Stimulated activated CD4-positive, alpha-beta T cell treated with anti-CD3 and anti-CD28 coated beads, Interleukin-15, amount 100 ng/mL, for 1 hour (primary cell): ENCODE measurements at places on chromosomes 2 and 18.
A peak's percentile ranks its signal among the peaks of the same experiment; 100 is the strongest.

DNA sequence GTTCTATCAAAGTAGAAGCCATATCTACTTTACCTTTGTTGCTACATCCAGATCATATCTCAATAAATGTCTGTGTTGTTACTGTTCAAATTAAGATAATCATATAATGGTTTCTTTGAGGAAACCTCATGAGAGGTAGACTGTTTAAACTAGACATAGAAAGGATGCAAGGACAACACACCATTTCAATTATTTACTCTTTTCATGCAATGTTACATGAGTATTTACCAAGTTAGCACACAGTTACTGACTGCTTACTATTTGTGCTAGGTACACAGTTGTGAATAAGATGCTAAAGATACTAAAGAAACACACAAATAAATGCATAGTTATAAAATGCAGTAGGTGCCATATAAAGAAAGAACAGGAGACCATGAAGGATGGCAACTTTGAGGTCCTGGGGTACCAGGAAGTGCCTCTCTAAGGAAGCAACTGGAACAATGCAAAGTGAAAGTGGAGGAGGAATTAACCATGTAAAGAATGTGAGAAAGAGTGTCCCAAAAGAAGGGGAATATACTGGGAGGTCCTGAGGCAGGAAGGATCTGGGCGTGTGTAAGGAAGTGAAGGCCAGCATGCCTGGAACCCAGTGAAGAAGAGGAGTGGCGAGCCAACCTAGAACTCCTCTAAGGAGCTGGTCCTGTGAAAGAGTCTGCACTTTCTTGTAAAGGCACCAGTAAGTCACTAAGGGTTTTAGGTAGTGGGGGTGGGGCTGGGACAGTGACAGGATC, 39.4 kb downstream of the RBMS1 start:
- no peak for DNase-seq

- DNase-seq = no peak
These were observed 114.9 kb downstream of the GALNT13 start for GRCh38 chr2:153986488-153987229.

DNA sequence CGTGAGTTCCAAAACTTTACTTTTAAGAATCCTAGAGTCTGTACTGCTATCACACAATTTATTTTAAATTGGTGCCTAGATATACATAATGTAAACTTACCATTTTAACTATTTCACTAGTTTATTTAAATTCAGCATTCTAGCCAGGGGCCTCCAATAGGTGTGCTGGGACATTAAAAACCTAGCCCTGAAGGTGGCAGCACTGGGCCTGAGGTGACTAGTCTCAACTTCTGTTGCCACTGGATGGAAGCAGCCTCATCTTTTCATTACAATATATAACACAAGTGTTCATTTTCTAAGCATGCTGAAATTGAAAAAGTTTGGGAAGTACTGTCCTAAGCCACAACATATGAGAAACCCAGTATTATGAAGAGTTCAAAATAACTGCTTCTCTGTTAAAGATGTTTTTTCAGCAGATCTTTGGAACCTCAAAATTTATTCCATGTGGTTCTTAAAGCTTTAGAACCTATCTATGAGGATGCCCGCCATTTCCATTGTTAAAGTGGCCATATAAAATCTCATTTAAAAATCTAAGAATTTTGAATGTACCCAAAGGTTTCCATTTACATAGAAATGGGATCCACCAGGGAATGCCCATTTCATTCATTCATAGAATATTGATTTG, 2.9 kb upstream of the RBBP8 start:
- DNase-seq = peak; percentile 53

DNA sequence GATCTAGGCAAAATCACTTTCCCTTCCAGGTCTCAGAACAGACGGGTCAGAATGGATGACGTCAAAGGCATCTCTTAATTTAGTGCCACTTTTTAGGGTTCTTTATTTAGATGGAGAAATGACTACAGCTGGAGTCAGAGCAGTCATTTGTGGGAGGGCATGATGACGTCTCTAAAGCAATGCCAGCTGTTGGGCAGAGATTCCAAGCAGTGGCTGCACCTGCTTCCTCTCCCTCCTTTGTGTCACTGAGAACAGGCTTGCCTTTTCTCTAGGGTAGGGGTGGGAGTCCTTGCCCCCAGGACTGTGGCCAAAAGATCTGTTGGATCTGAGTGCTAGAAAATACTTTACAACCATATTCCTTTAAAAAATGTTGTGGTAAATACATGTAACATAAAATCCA, 28.7 kb upstream of the SKOR2 start:
- DNase-seq = no peak

DNA sequence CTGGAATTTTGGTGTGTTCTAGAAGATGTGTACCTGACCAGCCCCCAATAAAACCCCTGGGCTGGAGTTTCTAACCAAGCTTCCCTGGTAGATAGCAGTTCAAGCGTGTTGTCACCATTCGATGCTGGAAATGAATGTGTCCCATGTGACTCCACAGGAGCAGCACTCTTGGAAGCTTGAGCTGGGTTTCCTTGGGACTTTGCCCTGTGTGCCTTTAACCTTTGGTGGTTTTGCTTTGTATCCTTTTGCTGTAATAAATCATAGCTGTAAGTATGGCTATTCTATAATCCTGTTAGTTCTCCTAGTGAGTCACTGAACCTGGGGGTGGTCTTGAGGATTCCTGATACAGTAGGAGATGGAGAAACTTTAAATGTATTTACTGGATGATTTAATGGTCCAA, 65.2 kb downstream of the KLHL14 start:
- no peak for DNase-seq

DNA sequence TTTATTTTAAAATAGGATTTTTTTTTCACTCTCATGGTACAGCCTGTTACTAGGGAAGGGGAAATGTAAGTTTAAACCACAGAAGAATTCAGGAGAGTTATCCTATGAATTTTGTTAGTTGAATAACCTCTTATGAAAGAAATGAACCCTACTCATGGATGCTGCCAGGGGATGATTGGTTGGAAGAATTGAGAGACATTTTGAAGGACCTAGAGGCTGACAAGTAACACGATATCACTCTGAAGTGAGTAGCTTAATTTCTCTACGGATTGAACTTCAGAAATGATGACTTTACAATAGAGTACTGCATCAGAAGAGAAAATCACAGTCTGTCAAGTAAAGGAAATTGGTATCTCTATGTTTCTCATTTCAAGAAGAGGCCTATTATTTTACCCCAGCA, 1346.2 kb downstream of the SUCLG1 start:
- no peak for DNase-seq

DNA sequence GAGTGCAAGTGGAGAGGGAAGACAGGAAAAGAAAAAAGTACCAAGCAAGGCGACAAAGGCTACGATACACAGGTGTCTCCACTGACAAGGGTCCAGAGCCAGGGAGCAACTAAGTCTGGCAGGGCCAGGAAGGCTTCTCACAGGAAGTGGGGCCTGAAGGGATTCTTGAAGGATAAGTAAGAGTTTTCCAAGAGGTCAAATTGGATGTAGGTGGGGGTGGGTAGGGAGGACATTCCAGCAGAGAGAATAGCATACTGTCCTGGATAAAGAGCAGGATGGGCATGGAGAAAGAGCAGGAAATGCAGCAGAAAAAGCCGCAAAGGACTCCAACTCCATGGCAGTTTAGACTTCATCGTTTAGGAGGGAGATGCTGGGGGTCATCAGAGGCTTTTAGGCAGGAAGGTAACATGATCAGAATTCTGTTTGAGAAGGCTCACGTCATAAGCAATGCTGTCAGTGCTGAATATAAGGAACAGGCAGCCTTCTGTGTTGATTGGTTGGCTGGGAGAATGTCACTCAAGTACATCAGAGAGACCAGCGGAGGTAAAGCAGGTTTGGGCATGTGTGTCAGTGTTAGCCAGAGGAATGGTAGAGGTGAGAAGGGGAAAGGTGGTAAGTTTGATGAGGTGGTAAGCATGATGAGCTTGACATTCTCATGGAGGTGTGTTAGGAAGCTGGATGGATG, 35.1 kb downstream of the ARHGAP25 start:
- DNase-seq = no peak

GRCh38 chr18:10558967-10559298, 33.1 kb downstream of the NAPG start:
- no peak for DNase-seq

DNA sequence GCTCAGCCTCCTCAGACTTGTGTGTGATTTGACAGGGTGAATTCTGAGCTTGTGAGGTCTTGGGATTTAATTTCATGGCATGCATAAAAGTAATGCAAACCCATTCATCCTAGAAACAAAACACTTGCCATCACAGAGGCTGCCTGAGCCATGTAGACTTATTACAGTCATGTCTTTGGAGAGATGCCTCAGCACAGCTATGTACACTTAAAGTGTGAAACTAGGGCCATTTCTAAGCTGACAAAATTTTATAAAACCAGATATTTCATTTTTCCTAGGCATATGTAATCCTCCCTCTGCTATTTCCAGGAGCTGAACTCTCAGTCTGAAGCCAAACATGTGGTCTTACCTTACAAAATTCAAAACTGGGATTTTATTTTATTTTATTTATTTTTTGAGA, 322.2 kb upstream of the SPHKAP start:
- DNase-seq = no peak

GRCh38 chr2:224401641-224402342, at the start of gene FAM124B:
Gene FAM124B, minus strand, starts transcription at chr2:224402107. Its CDS starts 339 bp downstream, at chr2:224401768.
- DNase-seq = peak; percentile 5

- no peak for DNase-seq
These were observed 133.8 kb downstream of the MAIP1 start for GRCh38 chr2:200089040-200089755.

- DNase-seq = no peak
These were observed 33.7 kb upstream of the STAT4 start for GRCh38 chr2:191184457-191184856.

GRCh38 chr2:23518481-23519333, 133.7 kb downstream of the KLHL29 start:
- no peak for DNase-seq

DNA sequence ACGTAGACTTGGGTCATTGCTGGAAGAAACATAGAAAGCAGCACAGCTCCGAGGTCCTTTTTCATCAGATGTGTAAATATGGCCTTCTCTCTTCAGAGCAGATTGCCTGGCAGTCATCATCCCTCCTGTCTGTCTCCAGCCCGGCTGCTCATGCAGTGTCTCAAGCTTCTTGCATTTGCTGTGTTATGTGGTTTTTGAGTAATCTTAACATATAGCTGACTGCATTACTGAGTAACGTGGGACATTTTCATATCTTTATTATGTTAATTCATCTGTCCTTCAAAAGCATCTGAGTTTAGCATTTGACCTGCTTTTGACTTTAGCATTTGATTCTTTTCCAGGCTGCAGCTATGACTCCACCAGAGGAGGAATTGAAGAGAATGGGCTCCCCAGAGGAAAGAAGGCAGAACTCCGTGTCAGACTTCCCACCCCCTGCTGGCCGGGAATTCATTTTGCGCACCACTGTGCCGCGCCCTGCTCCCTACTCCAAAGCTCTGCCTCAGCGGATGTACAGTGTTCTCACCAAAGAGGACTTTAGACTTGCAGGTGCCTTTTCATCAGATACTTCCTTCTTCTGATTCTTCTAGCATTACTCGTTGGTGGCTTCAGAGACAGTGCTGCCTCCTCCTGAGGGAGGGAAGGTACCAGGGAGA, 116.2 kb downstream of the RAB3GAP1 start:
- no peak for DNase-seq

DNA sequence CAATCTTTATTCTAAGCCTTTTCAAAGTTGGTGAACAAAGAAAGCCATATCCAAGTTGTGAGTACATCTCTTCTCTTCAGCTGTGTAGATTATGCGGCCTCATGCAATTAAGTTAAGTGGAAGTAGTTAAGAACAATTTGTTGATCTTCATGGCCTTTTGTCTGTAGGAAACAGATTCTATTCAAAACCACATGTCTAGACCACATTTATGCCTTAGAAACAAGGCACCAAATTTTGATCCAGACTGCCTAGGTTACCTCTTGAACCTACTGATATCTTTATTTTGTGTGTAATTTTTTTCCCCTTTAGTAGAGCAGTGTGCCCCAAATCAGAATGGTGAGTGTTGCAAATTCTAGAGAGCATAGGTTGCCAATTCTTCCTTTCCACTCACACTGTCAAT, 101.6 kb upstream of the CERS6 start:
- no peak for DNase-seq

- no peak for DNase-seq
These were observed 151.1 kb upstream of the NT5C1B start for GRCh38 chr2:18740474-18740881.

DNA sequence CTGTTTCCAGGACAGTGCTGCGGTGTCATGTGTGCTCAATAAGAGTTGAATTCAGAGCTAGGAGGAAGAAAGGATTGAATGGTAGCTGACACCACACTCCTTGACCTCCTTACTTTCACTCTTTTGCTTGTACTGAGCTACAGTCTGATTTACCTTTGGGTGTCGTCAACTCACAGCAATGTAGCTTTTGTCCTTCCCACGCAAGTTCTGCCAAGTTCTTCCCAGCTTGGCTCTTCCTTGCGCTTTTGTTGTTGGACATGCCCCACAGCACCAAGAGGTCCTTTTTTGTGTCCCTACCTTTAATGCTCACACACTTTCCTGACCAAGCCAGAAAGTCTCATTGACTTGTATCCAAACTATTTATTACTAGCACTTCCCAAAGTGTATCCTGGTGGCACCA, 38.3 kb upstream of the ITGB6 start:
- no peak for DNase-seq

DNA sequence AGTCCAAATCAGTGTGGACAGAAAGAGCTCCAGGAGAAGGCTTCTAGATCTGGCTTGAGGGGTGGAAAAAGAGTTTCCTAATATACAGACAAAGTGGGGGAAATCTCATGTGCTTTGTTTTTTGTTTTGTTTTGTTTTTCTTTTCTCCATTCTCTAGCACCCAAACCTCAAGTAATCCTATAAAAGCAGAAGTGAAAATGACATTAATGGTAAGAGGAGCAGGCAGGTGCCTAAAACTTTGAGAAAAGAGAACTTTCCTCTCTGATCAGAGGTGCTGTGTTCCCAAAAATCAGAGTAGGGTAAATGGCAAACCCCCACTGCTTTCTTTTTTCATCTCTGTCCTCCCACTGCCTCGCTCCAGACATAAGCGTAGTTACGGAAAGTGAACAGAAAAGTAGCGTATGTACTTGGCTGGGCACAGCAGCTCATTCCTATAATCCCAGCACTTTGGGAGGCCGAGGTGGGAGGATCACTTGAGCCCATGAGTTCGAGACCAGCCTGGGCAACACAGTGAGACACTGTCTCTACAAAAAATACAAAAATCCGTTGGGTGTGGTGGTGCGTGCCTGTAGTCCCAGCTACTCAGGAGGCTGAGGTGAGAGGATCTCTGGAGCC, 77.8 kb downstream of the FAM161A start:
- no peak for DNase-seq

- no peak for DNase-seq
These were observed 155.0 kb upstream of the MAPRE2 start for GRCh38 chr18:34886177-34886576.

DNA sequence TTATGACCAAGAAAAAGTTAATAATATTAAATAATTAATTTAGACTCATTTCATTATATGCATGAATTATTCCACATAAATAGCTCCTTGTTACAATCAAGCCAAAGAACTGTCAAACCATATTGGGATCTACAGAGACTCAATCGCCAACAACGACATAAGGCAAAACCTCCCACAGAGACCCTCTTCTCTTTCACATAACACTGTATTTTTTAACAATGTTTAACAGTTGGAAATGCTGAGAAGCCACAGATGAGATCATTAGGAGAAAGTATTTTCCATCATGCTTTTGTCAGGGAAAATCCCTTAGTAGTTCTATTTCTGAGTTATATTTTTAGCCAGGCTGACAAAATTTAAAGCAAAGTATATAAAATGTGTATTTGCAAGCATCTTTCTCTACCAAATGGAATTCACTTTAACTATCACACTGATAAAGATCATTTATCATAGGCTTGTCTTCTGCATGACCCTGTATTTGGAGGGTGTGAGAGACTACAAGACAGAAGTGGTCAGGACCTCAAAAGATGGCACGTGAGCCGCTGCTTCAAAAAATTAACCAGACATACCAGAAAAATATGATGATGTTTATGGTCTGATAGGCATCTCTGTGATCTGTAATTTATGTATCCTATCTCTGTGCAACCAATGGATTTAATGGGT, 383.8 kb downstream of the NRXN1 start:
- DNase-seq = no peak
